ENCODE measurements at places on chromosomes 2 and 18.

DNA sequence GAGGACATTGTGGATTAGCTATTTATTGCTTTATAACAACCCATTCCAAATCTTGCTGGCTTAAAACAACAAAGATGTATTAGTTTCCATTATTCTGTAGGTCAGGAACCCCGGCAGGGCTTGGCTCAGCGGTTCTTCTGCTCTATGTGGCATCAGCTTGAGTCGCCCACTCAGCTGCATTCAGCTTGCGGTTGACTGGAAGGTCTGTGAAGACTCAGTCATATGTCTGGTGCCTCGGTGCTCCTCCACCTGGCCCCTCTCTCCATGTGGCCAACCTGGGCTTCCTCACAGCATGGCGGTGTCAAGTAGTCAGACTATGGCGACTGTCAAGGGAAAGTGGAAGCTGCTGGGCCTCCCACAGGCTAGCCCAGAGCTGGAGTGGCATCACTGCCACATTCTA is 48.6 kb downstream of the EMILIN2 start:
- no peaks in the 10 kb centered on the region for H3K4me1 ChIP-seq
- no peaks in the 10 kb centered on the region for H3K27me3 ChIP-seq
- H3K27ac ChIP-seq: no peak overlapping the region
- DNase-seq: no peak

GRCh38 chr2:204452464-204453023 is 92.7 kb upstream of the PARD3B start:
- H3K4me1 ChIP-seq: no peaks in the 10 kb centered on the region
- no peaks in the 10 kb centered on the region for H3K36me3 ChIP-seq
- H3K27me3 ChIP-seq: no peaks in the 10 kb centered on the region
- no peak overlapping the region for H3K4me3 ChIP-seq
- H3K27ac ChIP-seq: no peak overlapping the region
- DNase-seq: peak; percentile 94

- no peak for DNase-seq
- no peaks in the 10 kb centered on the region for H3K27me3 ChIP-seq
- H3K36me3 ChIP-seq: no peaks in the 10 kb centered on the region
- H3K4me3 ChIP-seq: no peak overlapping the region
- H3K27ac ChIP-seq: no peak overlapping the region
- no peaks in the 10 kb centered on the region for H3K4me1 ChIP-seq
Observed at GRCh38 chr2:59594671-59595222, 958.7 kb downstream of the BCL11A start.

GRCh38 chr2:12151716-12152115 is 405.3 kb downstream of the LPIN1 start:
- H3K36me3 ChIP-seq: no peaks in the 10 kb centered on the region
- H3K4me1 ChIP-seq: peaks cover 4% of the 10 kb centered on the region
- no peak for DNase-seq
- H3K4me3 ChIP-seq: no peak overlapping the region
- no peak overlapping the region for H3K27ac ChIP-seq

GRCh38 chr2:139214801-139215200 is 434.6 kb upstream of the NXPH2 start:
- no peak for DNase-seq
- no peaks in the 10 kb centered on the region for H3K36me3 ChIP-seq
- H3K27me3 ChIP-seq: no peaks in the 10 kb centered on the region
- no peaks in the 10 kb centered on the region for H3K4me1 ChIP-seq
- no peak overlapping the region for H3K4me3 ChIP-seq

DNA sequence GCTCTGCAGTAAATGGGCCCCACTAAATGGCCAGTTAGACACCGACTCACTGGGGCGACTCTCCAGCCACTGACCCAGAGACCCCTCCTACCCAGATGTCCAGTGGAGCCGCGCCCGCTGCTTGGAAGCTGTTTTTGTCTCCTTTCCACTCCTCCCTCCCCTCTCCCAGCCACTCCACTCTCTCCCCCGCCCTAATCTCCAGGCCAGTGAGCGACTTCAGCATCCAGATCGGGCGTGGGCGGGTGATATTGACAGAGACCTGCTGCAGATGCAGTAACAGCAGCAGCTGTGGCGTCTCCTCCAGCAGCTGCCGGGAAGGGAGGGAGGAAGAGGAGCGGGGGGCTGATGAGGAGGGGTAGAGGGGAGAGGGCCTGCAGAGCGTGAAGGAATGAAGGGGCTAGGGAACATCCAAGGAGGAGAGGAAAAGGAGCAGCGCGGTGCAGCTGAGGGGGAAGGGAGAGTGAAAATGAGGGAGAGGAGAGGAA is at the start of gene SCN7A:
Gene SCN7A (minus strand): TSS at position 110 of the 485 bp plus-strand sequence. CDS start 16,553 bp downstream, outside the sequence.
- no peaks in the 10 kb centered on the region for H3K4me1 ChIP-seq
- no peak within 1 kb of the TSS for H3K27ac ChIP-seq
- H3K4me3 ChIP-seq: peak within 1 kb of the TSS; percentile 19
- DNase-seq: peak; percentile 93

- no peaks in the 10 kb centered on the region for H3K4me1 ChIP-seq
- no peaks in the 10 kb centered on the region for H3K36me3 ChIP-seq
- no peak for DNase-seq
- H3K4me3 ChIP-seq: no peak overlapping the region
Observed at GRCh38 chr18:59540346-59540745, 156.9 kb downstream of the CCBE1 start.

- no peak overlapping the region for H3K27ac ChIP-seq
- H3K36me3 ChIP-seq: no peaks in the 10 kb centered on the region
- H3K27me3 ChIP-seq: no peaks in the 10 kb centered on the region
- no peak for DNase-seq
Observed at GRCh38 chr2:176424746-176425145, 155.5 kb downstream of the MTX2 start.

DNA sequence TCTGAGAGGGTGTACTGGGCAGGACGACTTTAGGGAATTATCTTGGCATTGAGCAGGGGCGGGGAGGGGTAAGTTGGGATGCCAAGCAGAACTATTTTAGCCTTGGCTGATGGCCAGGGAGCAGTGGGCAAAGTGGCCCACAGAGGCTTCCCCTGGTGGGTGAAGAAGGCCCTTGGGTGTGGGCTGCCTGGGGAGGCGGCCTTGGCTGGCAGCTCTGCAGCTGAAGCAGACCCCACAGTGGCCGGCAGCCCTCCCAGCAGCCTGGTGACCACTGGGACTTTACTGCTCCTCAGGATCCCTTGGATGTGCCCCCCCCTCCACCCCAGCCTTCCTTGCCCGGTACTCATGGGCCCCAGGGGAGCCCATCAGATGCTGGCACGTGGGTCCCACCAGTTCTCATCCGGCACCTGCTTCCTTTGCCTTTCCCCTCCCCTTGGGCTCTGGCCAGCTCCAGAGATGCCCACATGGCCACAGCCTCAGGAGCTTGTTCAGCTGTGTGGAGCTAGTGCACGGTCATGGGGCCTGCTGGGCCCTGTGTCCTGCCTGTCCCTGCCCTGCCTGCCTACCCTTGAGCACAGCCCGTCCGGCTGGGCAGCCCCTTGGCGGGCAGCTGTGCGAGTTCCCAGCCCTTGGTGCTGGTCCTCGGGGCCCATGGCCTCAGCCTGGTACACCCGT is 122.1 kb upstream of the HS6ST1 start:
- no peak overlapping the region for H3K4me3 ChIP-seq
- no peaks in the 10 kb centered on the region for H3K36me3 ChIP-seq

- H3K36me3 ChIP-seq: no peaks in the 10 kb centered on the region
- no peak overlapping the region for H3K27ac ChIP-seq
- H3K27me3 ChIP-seq: no peaks in the 10 kb centered on the region
- no peaks in the 10 kb centered on the region for H3K4me1 ChIP-seq
Observed at GRCh38 chr2:128798502-128799283, 480.0 kb upstream of the HS6ST1 start.

DNA sequence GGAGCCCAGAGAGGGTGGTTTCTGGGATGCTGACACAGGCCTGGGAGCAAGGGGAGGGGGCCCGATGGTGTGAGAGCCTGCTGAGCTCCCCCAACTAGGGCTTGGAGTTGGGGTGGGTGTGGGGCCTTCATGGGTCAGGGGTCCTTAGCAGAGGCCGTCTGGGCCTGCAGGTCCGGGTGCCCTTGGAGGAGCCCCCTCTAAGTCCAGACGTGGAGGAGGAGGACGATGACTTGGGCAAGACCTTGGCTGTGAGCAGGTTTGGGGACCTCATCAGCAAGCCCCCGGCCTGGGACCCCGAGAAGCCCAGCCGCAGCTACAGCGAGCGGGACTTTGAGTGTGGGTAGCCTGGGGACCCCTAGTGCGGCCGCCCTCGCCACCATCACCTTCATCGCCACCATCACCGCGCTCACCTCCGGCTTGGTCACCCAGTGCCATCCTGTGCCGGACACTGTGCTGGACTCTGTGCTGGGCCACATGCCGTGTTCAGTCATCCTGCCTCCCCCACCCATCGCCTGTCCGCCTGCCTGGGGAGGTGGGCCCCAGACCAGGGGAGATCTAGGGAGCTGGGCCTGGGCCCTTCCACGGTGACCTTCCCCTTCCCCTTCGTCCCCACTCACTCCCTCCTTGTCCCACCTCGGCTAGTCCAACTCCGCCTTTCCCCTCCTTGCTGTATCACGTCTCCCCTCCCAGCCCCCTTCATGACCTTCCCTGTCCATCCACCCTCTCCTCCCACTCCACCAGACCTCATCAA is 980 bp downstream of the SLC4A3 start:
- peaks cover 23% of the 10 kb centered on the region for H3K27me3 ChIP-seq
- peak overlapping the region; percentile 57 for H3K4me3 ChIP-seq
- DNase-seq: no peak
- no peaks in the 10 kb centered on the region for H3K36me3 ChIP-seq

DNA sequence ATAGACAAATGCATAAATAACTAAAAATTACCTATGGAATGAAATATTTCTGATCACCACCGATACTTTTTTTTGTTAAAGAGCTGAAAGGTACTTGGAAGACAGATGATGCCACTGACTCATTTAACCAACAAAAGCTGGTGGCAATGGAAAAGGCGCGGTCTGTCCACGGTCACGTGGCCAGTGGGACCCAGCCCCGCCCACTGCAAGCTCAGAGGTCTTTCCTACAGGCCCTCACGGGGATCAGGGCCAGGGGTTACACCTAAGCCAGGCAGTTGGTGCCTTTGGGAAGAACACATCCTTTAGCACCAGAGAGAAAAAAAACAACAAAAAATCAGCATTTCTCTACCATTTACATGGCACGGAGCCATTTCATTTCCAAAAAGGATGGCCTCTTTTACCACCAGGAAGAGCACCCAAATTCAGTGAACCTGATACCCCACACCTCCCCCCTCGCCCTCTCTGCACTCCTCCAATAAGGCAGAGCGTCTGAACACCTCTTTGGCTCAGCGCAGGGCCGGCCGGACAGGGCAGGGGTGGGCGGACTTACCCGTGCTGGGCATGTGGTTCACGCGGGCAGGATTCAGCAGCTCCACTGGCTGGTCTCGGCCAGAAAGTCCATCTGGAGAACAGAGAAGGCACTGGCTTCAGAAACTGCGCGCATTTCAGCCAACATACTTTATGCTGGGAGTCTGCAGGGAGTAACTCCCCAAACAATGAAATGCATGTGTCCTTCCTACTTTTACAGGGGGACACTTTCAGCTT is 164.6 kb downstream of the HDAC4 start:
- H3K4me3 ChIP-seq: no peak overlapping the region
- no peaks in the 10 kb centered on the region for H3K36me3 ChIP-seq
- H3K27me3 ChIP-seq: no peaks in the 10 kb centered on the region
- no peaks in the 10 kb centered on the region for H3K4me1 ChIP-seq
- no peak for DNase-seq

DNA sequence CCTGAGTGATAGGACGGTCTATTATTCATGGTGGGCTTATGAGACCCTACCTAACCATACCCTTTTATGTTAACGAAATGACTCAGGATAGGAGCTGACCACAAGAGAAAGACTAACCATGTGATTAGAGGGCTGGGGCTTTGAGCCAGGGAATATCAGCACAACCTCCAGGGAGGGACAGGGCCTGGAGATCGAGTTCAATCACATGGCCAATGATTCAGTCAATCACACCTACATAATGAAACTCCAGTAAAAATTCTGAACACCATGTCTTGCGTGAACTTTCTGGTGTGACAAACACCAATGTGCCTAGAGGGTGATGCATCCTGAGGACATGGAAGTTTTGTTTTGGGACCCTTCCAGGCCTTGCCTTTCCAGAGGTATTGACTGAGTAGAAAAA is 2.2 kb upstream of the TEX51 start:
- no peak overlapping the region for H3K27ac ChIP-seq
- H3K27me3 ChIP-seq: no peaks in the 10 kb centered on the region
- no peaks in the 10 kb centered on the region for H3K4me1 ChIP-seq
- H3K36me3 ChIP-seq: no peaks in the 10 kb centered on the region
- no peak for DNase-seq

GRCh38 chr2:224876522-224876921 is 160.4 kb upstream of the CCDC195 start:
- H3K4me3 ChIP-seq: no peak overlapping the region
- no peak for DNase-seq
- no peak overlapping the region for H3K27ac ChIP-seq
- H3K4me1 ChIP-seq: peaks cover under 1% of the 10 kb centered on the region
- peaks cover 19% of the 10 kb centered on the region for H3K36me3 ChIP-seq

- H3K4me3 ChIP-seq: no peak overlapping the region
- H3K4me1 ChIP-seq: no peaks in the 10 kb centered on the region
- H3K27me3 ChIP-seq: no peaks in the 10 kb centered on the region
Observed at GRCh38 chr18:56662902-56663301, 11.7 kb downstream of the WDR7 start.

GRCh38 chr18:23876921-23877320 is 137.6 kb upstream of the TTC39C start:
- DNase-seq: no peak
- no peaks in the 10 kb centered on the region for H3K27me3 ChIP-seq
- no peak overlapping the region for H3K4me3 ChIP-seq
- H3K36me3 ChIP-seq: peaks cover 34% of the 10 kb centered on the region
- peaks cover 4% of the 10 kb centered on the region for H3K4me1 ChIP-seq

DNA sequence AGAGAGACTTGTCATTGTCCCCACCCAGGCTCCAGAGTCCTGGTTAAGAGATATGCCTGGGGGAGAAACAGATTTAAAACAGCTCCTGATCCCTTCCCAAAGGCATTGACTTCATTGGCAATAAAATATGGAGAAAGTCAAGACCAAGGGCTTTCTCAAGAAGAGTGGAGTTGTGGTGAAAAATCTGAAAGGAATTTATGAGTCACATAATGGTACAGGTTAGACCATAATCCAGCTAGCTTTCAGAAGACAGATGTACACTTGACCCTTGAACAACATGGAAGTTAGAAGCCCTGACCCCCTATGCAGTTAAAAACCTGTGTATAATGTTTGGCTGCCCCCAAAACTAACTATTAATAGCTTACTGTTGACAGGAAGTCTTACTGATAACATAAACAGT is 599.1 kb upstream of the SOX11 start:
- H3K4me3 ChIP-seq: no peak overlapping the region
- no peak for DNase-seq
- H3K4me1 ChIP-seq: no peaks in the 10 kb centered on the region

- H3K36me3 ChIP-seq: no peaks in the 10 kb centered on the region
- H3K4me1 ChIP-seq: peaks cover 44% of the 10 kb centered on the region
- no peaks in the 10 kb centered on the region for H3K27me3 ChIP-seq
- DNase-seq: peak; percentile 83
Observed at GRCh38 chr2:171522052-171522787, at the start of gene CYBRD1. Gene CYBRD1, plus strand, starts transcription at chr2:171522474. Its CDS starts 72 bp downstream, at chr2:171522546.

GRCh38 chr2:62219407-62220159 is 23.7 kb downstream of the B3GNT2 start:
- H3K36me3 ChIP-seq: peaks cover 17% of the 10 kb centered on the region
- H3K27me3 ChIP-seq: no peaks in the 10 kb centered on the region
- DNase-seq: no peak

GRCh38 chr2:221322741-221323140 is 249.4 kb downstream of the EPHA4 start:
- no peaks in the 10 kb centered on the region for H3K27me3 ChIP-seq
- H3K4me3 ChIP-seq: no peak overlapping the region
- H3K4me1 ChIP-seq: no peaks in the 10 kb centered on the region
- no peak for DNase-seq

- peaks cover 14% of the 10 kb centered on the region for H3K4me1 ChIP-seq
- DNase-seq: peak; percentile 51
- H3K27ac ChIP-seq: peak overlapping the region; percentile 64
- no peak overlapping the region for H3K4me3 ChIP-seq
- no peaks in the 10 kb centered on the region for H3K27me3 ChIP-seq
Observed at GRCh38 chr2:106160786-106161261, 33.3 kb downstream of the UXS1 start.
